ENCODE measurements at places on chromosomes 13 and 19.

GRCh38 chr19:22530042-22530441 is 104.1 kb upstream of the ZNF492 start:
- no peak for DNase-seq

- no peak for DNase-seq
Observed at GRCh38 chr19:848386-848921, 3.6 kb upstream of the ELANE start.

DNA sequence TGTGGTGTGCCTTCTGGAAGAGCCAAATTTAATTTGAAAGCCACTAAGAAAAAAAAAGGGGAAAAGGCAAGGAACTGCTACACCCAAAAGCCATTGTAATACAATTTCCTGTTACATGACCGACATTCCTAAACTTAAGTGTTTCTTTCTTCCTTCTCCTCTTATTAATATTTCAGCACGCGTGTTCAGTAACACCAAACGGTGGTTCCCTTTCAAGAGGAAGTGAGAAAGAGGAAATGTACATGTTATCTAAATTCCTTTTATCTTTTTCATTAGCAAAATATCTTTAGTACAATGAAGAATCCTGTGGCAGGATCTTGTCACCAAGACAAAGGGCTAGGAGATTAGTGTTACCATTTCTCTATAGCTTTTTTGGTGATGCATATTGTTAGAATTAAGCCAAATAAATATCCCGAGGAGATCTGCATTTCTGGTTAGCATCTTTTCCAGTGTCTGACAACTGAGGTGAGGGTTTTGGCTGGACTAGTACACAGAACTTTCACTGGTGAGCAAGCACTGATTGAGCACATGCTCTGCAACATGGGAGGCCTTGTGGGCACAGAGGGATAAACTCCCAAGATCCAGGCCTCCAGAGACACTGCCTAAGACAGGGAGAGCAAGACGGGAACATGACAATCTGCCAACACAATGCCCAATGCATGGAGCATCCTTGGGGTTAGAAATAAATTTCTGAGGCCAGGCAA is 22.1 kb downstream of the LATS2 start:
- no peak for DNase-seq

GRCh38 chr13:106373304-106373988 is 162.0 kb downstream of the EFNB2 start:
- DNase-seq, result no peak

- no peak for DNase-seq
Observed at GRCh38 chr19:35347171-35347929, at the start of gene FFAR1. TSS of gene FFAR1 (plus strand) at chr19:35347902. CDS start at chr19:35351552, 3,650 bp downstream.

- DNase-seq, result no peak
Observed at GRCh38 chr19:47378246-47378645, 29.1 kb downstream of the DHX34 start.

- DNase-seq, result no peak
Observed at GRCh38 chr19:33175886-33176669, 18.1 kb upstream of the LRP3 start.

GRCh38 chr13:31214435-31214834 is 14.7 kb downstream of the B3GLCT start:
- no peak for DNase-seq

DNA sequence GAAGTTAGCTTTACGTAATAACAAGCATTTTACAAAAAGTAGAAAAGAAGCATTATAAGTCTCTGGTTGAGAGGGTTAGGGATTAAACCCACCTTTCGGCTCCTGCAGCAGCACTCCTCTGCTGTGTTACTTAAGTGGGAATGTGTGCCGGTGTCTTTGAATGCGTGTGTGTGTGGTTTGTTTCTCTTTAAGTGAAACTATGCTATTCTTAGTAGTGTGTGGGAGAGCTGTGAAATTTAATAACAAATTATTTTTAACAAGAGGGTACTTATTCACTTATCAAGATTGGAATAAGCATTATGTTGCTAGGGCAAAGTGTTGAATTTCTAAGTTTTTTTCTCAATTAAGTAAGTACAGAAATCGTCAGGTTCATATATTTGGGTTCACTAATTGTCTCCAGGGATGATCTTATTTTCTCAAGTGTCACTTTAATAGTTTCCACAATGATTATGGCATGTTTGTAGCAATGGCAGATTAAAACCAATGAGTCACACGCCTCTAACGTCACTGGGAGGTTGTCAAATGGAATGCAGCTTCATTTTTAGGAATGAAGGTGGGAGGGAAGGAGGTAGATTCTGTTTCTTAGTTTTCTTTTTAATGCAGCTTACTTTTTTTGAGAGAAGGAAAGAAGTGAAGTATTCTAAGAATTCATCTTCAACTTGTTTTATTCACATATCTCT is 151.3 kb downstream of the LMO7 start:
- no peak for DNase-seq

DNA sequence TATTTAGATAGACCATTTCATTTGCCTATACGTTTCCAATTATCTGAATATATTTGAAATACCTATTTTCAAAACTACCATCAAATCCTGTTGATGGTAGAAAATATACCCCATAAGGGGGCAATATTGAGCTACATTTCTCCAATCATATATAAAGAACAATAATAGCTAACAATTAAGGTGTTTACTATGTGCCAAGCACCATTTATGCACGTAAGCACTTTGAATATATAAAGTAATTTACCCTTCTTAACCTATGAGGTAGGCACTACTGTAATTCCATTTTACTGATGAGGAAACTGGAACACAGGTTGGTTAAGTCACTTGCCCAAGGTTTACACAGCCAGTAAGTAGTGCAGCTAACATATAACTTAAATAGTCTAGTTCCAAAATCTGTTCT is 79.2 kb downstream of the UBL3 start:
- no peak for DNase-seq

DNA sequence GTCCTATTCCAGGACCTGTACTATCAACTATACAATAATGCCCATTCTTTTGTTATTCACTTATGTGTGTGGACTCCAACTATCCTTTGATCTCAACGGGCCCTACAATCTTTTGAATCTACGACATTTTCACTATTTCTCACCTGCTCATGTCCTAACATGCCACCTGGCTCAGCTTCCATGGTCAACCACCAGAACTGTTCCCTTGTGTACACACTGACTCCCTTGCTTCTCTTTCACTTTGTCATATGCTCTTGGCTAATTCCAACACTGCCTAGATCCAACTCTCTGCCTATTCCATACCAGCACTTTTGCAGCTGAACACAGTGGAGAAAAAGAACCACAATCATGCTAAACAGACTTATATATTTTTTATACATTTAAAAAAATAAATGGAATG is 53.1 kb downstream of the MICU2 start:
- DNase-seq, result no peak

DNA sequence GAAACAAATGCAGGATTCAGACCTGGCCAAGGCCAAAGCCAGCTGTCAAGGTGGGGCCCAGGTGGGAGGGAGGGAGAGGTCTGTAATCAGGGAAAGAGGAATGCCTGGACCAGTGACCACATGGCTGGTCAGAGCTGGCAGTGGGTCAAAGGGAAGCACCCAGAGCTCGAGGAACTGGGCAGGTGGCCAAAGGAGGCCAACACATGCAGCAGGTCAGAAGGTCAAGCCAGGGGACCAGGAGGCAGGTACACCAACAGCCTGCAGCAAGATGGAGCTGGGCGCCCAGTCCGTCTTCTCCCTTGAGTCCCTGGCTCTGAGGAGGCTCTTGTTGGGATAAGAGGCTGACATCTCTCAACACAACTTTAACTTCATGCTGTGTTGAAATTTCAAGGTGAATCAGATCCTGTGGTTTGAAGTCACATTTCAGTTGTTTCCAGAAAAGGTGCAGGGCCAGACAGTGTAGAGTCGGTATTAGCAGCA is 17.1 kb downstream of the GPATCH1 start:
- no peak for DNase-seq

GRCh38 chr19:29185427-29185826 is 27.5 kb downstream of the UQCRFS1 start:
- no peak for DNase-seq

- DNase-seq, result no peak
Observed at GRCh38 chr13:44795176-44795575, 194.1 kb downstream of the NUFIP1 start.

GRCh38 chr19:24173882-24174281 is 86.9 kb downstream of the ZNF254 start:
- DNase-seq, result no peak

GRCh38 chr13:110405597-110406450 is 98.7 kb downstream of the COL4A2 start:
- DNase-seq, result no peak

DNA sequence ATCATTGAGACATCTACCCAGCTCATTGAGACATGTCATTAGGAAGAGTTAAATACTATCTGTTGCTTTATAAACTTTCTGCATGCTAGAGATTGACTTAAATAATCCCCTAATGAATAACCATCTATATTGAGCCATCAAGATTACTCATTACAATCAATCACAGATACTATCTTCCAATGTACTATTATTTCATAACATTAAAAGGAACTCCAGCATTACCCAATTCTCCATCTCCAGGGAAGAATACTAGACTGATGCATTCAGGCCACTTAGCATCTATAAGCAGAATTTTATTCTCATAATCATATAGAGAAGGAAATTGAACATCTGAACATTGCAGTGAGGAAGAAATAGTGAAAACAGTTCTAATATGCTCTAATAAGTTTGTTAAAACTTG is 8.0 kb downstream of the EPSTI1 start:
- no peak for DNase-seq

DNA sequence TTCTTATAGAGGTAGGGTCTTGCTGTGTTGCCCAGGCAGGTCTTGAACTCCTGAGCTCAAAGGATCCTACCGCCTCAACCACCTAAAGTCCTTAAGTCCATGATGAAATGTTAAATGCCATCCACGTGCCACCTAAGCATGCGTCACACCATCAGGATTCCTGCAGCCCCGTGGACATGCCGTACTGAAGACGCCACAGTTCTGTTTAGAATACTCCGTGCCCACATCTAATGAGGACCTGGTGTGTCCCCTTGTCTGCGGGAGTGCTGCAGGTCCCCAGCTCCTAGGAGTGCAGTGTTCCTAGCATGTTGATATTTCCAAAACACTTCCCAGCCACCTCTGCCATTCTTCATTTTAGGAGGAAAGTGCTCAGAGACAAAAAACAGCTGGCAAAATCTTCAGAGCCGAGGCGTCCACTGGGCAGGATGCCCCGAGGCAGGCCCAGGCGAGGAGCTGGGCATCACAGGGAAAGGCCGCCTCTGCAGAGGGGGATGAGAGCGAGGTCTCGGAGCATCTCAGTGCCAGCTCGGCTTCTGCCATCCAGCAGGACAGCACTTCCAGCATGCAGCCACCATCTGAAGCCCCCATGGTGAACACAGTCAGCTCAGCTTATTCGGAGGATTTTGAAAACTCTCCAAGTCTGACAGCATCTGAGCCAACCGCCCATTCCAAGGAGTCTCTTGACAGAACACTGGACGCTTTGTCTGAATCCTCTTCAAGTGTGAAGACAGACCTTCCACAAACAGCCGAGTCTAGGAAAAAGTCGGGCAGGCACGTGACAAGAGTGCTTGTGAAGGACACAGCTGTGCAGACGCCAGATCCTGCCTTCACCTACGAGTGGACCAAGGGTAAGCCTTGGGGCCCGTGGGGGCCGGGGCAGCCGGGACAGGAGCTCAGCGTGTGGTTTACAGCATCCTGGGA is 13.2 kb downstream of the C19orf44 start:
- DNase-seq, result no peak

DNA sequence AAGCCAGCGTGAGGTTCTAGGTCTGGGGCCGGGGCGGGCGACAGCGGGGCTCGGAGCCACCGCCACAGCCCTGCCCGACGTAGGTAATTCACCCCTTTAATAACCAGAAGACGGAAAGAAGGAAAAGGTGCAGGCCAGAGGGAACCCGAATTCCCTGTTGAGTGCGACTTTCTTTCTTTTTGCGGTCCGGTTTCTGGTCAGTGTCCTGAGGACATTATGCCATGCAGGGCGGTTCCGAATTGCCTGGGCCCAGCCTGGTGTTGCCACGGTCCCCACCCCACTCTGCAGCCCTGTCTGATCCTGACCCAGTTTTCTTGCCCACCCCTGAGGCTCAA is 18.4 kb upstream of the TFDP1 start:
- DNase-seq, result no peak

DNA sequence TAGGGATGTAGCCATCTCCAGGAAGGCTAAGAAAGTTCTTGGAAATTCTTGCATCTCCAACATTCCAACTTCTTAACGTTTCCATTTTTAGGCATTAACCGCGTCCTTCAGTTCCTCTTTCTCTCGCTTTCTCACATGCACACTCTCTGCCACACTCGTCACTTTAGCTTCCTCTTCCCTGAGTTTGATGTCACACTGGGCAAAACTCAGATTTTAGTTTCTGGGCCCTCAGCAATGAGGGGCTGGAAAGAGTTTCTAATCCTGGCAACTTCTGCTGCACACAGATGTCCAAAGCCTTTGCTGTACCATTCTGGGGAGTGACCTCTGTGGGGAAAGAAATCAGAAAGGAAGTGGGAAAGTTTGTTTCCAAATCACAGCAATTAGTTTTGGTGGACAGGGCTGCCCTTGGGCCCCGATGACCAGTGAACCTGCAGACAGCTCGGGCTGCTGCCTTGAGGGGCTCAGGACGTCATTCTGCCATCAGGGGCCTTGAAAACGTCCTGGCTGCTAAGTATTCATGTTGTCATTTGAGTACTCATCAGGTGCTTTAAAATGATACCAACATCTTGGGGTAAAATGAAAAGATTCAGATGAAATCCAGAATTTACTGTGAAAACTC is 89.3 kb downstream of the KL start:
- no peak for DNase-seq

DNA sequence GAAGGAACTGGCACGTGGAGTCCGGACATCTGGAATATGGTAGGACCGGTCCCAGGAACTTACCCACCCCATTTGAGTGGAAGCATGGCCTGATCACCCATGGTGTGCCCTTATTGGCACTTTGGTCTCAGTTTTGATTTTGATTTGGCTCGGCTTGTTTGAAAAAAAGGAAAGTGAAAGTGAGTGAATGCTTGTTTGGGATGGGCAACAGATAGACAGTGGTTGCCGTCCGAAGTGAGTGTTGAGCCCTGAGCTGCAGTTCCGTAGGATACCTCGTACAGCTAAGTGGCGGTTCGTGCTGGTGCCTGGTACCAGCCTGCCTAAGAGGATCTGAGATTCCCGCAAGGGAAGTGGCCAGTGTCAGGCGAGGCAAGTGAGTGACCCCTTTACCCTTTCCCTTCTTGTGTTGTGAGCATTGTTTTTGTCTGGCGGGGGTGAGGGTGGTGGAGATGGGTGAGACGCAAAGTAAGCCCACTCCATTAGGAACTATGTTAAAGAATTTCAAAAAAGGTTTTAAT is 605.8 kb downstream of the UQCRFS1 start:
- no peak for DNase-seq

DNA sequence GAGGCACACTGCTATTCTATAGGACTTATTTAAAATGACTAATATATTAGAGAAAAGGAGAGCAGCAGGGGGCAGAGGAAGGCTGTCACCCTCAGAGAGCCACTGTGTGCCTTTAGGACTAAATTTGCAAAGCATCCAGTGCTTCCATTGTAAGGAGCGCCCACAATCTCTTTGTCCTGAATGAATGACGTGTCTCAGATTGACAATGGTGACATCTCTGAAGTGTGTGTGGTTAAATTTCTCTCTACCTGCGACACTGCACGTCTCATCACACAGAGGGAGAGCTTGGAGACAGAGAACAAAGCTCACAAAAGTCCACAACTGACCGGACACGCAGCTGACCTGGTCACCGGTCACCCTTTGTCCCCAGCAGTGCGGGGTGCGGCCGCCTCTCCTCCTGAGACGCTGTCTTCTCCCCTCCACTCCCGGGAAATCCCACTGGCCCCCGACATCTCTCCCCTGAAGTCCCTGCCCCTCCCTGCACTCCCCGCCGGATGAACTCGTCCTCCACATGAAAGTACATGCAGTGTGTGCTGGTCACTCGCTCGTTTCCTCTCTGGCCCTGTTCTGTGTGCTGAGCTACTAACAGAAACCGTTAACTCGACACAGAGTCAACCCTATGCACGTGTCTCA is 107.2 kb downstream of the RAB20 start:
- no peak for DNase-seq
